ENCODE measurements at places on chromosomes 7 and 10.

DNA sequence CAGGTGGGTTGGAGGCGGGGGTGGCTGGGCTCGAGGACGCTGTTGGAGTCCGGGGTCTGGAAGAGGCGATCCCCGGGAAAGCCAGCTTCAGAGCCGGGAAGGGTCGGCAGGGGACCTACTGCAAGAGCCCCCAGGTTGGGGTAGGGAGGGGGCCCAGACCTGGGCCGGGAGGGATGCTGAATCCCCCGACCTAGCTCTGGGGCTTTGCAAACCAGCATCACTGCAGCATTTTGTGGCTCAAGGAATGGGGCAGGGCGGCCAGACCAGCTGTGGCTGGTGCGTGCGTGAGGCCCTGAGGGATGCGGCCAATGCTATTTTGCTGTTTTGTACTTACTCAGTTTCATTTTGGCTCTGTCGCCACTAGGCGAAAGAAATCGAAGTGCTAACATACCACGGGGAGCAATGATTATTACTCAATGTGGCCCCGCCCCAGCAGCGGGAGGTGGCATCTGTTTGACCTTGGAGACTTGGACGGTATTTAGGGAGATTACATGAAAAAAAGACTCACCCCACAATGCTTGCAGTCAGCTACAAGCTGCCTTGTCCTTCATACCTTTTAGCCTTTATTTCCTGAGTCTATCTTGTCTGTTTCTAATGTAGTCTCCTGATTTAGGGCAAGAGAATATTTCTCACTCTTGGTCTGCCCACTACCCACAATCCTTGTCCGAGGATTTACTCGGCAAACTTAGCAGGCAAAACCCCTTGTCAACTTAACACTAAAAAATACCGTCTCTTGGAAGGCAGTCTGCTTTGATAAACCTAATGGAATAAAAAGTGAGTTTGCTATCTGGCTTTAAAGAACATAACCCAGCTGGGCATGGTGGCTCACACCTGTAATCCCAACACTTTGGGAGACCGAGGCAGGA, 16.2 kb downstream of the HSPB1 start:
- peak; percentile 51 for DNase-seq

DNA sequence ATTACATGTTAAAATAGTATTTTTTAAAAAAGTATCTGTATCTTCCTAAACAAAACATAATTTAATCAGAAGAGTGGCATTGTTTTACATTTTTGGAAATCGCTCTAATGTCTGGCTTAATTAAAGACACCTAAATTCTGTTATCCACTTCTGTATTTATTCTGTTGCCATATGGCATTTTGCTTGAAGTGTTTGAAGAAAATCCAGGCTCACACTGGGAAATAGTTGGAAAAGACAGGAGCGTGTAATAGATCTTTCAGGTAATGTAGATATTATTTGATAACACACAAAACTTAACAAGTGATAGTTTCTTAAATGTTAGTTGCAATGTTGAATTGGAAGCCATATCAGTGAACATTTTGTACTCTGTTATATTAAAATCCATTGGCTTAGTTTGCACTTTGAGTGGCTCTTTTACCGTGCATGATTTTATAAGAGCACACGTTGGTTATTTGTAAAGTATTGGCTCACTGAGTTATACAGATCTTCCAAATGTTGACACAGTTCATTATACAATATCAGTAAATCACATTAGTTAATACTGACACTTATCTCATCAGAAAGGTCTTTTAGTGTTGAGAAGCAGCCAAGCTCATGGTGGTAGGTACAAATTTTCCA, 128.4 kb upstream of the NPVF start:
- no peak for DNase-seq

DNA sequence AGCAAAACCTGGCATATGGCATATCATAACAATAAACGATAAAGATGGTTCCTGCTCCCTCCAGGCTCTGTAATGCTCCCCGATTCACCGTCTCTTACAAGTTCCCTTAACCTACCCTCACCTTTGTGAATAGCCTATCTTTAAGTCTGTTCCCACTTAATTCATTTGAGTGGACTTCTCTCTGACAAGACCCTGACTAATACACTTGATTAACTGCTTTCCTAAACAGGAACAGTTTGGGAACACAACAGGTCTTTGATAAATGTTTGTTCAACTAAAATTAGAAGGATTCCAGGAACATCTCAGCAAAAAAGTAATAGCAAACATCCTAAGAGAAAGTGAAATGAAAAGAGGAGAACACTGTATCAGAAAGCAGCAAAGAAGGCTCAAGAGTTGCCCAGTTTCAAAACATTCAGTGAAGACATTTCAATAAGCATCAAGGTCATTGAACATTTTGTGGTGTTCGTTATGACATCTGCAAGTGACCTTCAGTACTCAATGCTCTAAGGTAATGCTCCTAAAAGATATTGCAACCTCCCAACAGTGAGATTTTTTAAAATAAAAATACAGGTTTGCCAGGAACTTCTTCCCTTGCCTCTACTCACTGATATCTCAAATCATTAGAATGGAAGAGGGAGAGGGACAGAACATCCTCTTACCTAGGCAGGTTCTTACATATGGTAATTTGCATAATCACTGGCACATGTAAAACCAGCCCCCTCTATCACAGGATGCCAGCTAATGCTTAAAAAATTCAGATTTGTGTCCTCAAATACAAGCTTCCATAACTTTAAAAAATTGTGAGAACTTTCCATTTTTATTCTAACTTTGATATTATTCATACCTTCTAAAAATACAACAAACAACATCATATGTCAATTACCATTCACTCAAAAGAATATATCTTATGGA, 11.4 kb upstream of the ARHGAP12 start:
- no peak for DNase-seq

- no peak for DNase-seq
These were observed 148.6 kb upstream of the SVIL start for GRCh38 chr10:29783201-29783947.

GRCh38 chr7:125529249-125529648, 599.6 kb upstream of the POT1 start:
- DNase-seq = no peak

DNA sequence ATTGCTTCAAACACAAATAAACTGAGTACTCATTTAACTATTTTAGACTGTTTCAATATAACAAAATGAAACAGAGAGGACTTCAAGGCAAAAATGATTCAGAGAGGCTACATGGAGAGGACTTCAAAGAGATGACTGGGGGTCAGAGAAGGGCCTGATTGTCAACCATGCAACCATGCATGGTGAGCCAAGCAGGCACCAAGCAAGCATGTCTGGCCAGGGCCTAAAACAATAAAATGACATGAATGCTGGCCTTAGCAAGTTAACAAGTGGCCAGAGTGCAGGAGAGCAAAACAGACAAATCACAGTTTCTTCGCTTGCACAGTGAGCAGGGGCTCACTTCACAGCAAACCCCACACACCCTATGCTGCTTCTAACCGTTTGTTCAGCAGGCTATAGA, 356.5 kb upstream of the MTPN start:
- DNase-seq = no peak

GRCh38 chr10:85623342-85623741, 743.3 kb downstream of the GRID1 start:
- no peak for DNase-seq

DNA sequence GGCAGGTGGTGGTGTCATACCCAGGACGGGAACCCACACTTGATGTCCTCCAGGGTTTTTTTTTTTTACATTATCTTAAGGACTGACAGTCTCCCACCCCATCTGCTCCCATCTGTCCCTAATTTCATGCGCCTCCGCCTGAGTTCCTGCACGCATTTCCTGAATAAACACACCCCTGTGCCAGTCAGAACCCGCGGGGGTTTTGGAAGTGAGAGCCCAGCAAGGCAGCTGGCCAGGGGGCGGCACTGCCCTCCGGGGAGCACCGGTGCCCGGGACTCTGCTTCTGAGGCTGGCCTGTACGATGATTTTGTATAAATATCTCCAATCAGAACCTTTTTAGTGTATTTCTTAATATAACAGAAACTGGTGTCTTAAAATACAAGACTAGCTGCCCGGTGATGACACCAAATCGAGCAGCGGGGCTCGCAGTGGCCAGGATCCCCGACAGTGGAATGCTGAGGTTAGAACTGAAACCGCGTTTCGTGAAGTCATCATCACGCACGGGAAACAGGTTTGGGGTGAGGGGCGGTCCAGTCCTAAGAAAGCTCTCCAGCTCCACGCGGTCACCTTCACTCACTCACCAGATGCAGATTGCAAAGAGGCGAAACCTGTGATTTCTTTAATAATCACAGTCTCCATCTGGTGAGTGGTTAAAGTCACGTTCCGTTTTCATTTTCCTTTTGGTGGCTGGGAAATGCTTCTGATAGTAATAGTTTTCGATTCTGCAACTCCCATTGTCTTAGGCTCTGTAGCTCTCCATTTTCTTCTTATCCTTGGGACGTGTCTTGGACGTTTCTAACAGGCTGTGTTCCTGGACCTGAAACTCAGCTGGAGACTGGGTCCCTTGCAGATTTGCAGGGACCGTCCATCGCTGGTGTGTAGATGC, 19.7 kb downstream of the BNIP3 start:
- DNase-seq = no peak

DNA sequence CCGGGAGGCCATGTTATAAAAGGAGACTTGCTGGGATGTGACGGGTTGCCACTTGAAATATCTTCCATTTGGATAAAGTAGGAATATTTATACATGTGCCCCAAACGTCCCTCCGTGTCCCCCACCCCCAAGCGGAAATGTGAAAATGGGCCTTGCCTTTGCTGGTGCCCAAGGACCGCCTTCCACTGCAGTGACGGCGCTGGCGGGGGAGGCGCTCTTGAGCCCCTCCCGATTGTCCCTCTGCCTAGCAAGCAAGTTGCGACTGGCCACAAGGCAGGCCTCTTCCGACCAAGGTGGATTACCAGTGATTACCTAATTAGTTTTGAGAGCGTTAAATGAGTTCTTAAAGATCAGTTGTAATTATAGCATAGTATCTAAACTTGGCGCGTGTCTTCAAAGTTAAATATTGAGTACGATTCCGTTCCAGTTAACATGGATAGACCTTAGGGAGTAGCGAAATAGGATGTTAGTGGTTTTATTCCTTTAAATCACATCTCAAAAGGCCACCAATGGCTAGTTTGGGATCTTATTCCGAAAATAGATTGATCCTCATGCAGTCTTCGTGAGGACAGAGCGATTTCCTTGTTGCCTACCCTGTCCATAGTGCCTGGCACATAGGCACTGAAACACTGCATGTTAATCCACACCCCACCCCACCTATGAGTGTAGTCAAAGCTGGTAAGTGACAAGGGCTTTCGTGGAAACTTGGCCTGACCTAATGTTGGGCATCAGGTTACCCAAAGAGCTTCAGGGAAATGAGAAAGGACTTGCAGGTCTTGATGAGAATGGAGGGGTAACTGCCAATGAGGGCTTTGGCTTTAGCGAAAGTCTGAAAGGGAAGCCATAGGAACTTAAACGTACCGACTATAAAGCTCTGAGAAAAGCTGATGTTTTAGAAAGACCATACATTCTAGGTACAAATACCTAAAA, 1.1 kb downstream of the PPIA start:
- DNase-seq = peak; percentile 77

DNA sequence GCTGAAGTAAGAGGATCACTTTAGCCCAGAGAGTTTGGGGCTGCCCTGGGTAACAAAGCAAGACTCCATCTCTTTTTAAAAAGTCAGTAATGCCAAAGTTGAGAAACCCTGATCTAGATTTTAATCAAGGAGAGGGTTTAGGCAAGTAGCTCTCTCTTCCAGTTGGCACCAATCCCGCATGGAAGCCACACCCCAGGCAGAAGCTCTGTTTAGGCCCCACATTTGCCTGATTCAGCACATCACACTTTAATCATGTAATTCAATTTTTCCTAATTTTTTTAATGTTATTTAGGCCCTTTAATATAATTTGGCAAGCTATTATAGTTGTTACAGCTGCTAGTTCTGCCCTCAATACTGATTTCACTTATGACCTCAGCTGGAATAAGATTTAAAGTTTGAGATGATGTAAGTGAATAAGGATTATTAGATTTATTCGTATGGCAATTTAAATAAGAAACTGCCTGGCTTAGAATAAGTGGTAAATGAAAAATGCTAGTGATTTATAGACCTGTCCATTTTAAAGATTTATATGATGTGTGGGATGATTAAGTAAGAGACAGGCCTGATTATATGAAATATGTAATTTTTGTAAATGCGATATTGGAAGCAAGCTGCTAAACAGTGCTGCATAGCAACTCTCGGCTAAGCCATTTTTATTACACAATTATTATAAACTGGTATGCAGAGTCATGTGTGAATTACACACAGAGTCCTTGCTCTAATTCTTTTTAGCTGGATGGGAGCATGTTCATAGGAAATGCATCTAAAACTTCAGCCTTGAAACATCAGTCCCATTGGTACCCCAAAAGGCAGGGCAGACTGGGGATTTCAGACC, 80.2 kb upstream of the NFE2L3 start:
- no peak for DNase-seq

DNA sequence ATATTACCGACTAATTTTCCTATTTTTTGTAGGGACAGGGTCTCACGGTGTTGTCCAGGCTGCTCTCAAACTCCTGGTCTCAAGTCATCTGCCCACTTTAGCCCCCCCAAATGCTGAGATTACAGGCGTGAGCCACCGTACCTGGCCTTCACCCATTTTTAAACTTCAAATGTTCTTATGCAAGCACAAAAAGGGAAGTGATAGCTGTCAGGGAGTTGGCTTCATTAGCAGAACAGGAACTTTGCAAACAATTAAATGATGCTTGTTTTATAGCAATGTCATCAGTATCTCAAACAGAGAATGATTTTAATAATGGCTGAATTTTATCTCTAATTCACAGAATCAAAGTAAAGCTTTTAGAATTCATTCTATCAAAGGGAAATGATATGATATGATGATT, 49.8 kb upstream of the FAM171A1 start:
- DNase-seq = no peak

- DNase-seq = no peak
These were observed 84.8 kb upstream of the ASAH2 start for GRCh38 chr10:50336140-50336539.

- DNase-seq = no peak
These were observed 62.3 kb upstream of the NKX6-2 start for GRCh38 chr10:132848291-132848701.

GRCh38 chr7:91357379-91357778, 93.1 kb downstream of the FZD1 start:
- DNase-seq = no peak

DNA sequence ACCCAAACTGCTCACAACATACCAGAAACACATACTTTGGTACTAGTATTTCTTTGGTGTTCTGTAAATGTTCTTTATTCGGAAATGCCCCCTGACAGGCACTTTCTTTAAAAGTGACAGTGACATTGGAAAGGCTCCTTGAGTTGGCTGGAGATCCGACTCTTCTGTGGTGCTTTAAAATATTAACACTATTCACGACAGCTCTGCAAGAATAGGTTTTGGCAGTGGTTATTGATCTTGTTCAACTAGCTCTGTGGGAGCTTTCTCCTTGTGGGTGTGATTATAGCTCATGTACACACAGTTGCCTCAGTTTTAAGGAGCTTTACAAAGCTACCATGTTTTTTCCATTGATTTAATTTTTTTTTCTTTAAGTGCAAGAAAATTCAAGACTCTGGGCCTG, 30.3 kb upstream of the SLC39A12 start:
- no peak for DNase-seq

Data from effector CD4-positive, alpha-beta T cell (primary cell).